ENCODE measurements at places on chromosomes 1 and 21.

DNA sequence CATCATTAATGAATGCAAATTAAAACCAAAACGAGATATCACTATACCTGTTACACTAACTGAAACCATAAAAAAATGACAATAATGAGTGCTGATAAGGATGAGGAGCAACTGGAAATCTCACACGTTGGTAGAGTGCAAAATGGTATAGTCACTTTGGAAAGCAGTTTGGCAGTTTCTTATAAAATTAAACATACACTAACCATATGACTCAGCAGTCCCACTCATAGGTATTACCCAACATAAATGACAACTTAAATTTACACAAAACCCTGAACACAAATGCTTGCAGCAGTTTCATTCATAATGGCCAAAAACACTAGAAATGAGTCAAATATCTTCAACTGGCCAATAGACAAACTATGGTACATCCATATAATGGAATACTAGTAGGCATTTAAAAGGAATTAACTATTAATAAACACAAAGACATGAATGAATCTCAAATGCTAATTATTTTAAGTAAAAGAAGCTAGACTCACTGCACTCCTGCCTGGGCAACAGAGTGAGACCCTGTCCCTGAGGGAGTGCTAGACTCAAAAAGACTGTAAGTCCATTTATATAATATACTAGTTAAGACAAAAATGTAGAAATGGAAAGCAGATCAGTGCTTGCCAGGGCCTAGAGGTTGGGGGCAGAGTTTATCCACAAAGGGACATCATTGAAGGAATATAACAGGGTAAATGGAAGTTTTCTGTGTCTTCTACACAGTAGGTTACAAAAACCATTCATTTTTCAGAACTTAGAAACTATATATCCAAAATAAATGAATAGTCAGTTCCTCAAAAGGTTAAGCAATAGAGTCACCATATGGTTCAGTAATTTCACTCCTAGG lies 77.4 kb downstream of the EIF4G3 start:
- DNase-seq, result no peak

GRCh38 chr1:119784191-119784781 lies 15.6 kb upstream of the HMGCS2 start:
- peak; percentile 88 for DNase-seq

- no peak for DNase-seq
These were observed 235.4 kb upstream of the KAZN start for GRCh38 chr1:14363036-14363590.

DNA sequence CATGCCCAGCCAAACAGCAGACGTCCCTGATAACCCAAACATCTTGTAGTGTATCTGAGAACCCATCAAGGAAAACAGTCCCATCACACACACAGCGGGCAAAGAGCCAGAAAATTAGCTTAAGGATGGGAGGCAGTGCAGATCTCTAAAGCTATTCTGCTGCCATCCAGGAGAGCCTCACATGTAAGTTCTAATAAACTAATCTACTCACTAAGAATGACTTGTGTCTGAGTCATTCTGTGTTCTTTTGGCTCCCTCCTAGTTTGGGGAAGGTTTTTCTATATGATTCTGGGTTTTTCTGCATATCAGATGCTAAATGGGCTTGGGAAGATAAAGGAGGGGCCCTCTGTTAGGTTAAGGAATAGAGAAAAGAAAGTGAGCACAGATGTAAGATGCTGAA lies 162.8 kb downstream of the HUNK start:
- no peak for DNase-seq

- no peak for DNase-seq
These were observed 7.4 kb upstream of the ARF1 start for GRCh38 chr1:228074954-228075730.

DNA sequence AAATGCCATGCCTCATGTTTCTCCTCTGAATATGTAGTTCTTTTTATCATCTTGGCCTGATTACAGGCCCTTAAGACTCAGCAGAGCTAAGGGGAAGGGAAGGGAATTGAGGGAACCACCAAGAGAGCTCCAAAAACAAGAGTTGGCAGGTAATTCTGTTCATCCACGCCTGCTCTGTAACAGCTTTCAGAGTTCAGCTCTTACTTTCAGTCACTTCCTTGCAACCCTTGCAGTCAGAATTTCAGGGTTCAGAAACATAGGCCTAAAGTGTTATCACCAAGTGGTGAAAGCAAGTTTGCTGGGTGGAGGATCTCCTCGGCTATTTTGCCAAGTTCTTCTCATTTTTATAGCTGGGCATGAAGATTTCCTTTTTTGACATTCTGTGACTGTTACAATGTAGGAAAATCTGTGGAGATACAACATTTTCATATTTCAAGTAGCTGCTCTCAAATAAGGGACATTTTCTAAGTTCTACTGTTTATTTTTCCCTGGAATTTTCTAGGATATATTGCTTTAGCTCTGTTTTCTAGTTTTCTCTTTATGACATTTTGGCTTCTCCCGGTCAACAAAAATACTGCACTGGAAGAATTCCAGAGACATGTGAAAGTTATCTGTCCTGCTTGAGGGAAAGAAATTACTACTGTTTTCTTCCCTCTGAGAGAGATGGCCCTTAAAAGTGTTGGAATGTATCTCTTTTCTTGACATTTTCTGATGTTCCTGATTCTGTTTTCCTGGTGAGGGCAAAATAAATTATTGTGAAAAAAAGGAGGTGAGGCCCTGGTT lies 251.8 kb upstream of the ST6GALNAC5 start:
- no peak for DNase-seq

DNA sequence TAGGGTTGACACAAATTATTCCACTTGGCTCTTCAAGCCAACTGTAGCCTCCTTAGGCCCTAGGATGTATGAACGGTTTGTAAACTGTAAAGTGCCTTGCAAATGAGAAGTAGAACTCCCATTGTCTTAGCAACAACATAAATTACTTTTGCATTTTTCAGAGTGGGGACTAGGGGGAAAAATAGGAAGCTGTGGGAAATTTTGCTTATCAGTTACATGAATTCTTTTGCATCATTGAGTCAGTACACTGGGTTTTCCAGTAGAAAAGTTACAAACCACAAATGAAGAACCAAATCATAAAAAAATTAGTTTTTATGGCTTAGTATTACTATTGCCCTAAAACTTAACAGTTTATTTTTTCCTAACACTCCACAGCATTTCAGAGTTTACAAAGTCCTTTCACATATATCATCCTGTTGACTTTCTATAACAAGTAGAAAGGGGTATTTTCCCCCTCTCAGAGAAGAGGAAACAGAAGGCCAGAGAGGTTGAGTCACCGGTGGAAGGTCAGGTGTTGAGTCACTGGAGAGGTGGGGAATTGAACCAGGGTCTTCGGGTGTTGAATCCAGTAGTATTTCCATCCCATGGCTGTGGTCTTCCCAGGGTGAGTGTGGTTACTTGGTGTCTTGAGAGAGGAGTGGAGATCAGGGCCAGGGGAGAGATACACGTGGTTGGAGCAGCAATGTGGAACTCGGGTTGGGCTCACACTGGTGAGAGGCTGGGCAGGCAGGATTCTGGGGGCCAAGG lies 71.9 kb upstream of the USP24 start:
- no peak for DNase-seq

DNA sequence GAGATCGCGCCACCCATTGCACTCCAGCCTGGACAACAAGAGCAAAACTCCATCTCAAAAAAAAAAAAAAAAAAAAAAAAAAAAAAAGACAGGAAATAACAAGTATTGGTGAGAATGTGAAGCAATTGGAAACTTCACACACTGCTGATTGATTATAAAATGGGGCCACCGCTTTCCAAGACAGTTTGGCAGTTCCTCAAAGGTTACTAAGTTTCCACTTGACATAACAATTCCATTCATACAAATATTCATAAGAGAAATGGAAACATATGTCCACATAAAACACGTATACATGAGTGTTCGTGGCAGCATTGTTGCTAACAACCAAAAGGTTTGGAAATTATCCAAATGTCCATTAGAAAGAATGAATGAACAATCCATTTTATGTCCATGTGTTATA lies 26.3 kb downstream of the USP24 start:
- DNase-seq, result no peak

DNA sequence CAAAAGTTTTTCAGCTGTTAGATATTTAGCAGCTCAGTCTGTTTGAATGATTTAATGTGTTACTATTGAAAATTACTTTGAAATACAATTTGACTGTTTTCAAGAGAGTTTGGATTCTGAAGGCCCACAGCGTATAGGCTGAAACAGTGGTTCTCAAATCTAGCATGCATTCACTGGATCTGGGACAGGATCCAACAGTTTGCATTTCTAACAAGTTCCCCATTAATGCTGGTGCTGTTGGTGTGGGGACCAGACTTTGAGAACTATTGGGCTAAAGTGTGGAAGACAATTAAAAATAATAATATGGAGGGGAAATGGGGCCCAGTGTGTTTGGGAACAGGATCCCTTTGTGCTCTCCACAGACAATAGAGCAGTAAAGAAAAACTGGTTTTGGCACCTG lies 31.9 kb downstream of the ITSN1 start:
- DNase-seq, result peak; percentile 32

- peak; percentile 81 for DNase-seq
These were observed 20.8 kb downstream of the NAV1 start for GRCh38 chr1:201559679-201560162.

- no peak for DNase-seq
These were observed 390.1 kb downstream of the LTN1 start for GRCh38 chr21:28602546-28602945.

DNA sequence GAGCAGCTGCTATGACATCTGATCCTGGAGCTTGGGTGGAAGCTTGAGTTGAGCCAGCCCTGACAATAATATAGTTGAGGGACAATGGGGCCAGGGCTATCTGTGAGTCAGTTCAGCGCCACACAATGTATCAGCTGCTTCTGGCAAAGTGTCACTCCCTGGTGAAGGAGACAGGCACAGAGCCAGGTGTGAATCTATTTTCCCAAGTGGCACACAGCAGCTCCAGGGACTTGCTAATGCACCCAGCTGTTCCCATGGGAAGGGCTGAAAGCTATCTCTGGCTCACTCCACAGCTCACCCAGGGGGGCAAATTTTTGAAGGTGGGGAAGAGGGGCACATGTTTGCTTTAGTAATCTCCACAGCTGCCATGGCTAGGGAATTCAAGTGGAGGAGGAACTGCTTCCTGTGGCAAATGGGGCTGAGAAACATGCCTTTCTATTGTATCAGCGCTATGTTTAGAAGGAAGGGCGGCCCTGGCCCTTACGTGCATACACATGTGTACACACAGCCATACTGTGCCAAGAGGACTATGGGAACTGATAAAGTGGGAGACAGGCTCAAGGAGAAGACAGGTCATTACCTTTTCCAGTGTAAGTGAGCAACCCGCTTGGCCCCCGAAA lies 2.2 kb downstream of the CYB5R1 start:
- DNase-seq, result no peak

DNA sequence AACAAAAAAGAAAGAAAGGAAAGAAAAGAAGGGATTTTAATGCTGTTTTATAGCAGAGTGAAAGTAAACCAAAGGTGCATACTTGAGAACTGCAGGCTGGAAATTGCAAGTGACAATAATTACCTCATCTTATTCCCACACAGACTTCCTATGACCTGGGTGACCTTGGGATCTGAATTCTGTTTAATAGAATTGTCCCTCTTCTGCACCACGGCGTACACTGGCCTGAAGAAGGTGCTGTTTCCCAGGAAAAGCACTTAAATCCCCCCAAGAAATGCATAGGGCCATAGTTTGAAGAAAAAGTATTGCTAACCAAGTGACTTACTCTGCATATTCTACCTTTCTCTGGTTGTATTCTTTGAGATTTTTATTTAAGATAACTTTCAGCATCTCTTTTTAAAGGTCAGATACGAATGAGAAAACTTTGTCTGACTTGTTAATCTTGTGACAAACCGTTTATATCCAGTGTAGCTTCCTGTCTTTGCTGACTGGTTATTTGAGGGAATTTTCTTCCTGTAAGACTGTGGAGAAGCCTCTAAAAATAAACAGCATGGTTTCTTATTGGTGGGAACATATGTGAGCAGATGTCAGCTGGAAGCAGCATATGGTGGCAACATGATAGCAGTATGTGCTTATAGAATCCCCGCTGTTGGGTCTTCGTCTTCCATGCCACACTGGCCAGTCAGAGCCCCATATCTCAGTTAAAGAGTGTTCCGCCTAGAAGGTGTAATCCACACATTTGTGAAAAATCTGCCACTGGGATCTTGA lies 16.3 kb downstream of the TGFB2 start:
- peak; percentile 71 for DNase-seq

GRCh38 chr1:165254376-165254775 lies 102.1 kb downstream of the LMX1A start:
- DNase-seq, result no peak

- DNase-seq, result no peak
These were observed 25.2 kb downstream of the VAMP4 start for GRCh38 chr1:171716616-171717015.

GRCh38 chr21:38773099-38774061 lies 32.3 kb upstream of the ETS2 start:
- DNase-seq, result peak; percentile 80

GRCh38 chr1:212916481-212917133 lies 33.7 kb upstream of the VASH2 start:
- DNase-seq, result peak; percentile 34

- no peak for DNase-seq
These were observed 89.5 kb downstream of the CCDC30 start for GRCh38 chr1:42552636-42553035.

- no peak for DNase-seq
These were observed 2.0 kb downstream of the GPR88 start for GRCh38 chr1:100539836-100540536.

Data from lung (tissue), 17 donors.